ENCODE measurements at places on chromosomes 2 and 18.

DNA sequence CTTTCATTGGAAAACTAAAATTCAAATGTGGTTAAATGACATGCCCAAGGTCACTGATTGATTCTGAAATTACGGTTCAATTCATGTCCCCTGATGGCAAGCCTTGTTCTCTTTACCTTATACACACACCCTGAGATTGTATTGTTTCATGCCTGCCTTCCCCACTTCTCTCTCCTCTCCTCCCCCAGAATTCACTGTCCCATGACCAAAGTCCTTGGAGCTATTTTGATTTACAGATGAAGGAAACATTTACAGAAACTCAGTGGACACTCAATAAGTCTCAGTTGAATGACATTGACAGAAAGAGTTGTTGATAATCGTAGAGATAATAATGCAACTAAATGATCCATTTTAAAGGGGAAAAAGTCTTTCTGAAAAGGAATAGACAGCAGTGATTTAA is 33.1 kb upstream of the SIX2 start:
- DNase-seq: no peak

GRCh38 chr18:37309059-37309458 is 256.5 kb downstream of the CELF4 start:
- DNase-seq: no peak

- no peak for DNase-seq
Observed at GRCh38 chr2:81483254-81483653, 1178.7 kb upstream of the LRRTM1 start.

DNA sequence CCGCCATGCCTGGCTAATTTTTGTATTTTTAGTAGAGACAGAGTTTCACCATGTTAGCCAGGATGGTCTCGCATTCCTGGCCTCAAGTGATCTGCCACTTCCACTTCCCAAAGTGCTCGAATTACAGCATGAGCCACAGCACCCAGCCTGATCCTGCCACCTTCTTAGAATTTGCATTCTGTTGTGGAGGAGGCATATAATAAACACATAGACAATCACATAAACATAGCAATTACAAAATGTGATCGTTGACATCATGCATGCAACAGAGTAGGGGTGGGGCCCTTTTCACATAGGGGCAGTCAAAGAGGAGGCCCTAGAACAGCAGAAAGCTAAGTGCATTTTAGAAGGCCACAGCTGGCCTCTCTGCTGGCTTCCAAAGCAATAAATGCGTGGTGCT is 39.9 kb upstream of the TSPYL6 start:
- no peak for DNase-seq

GRCh38 chr2:197674060-197674459 is 1.3 kb downstream of the RFTN2 start:
- no peak for DNase-seq

- DNase-seq: no peak
Observed at GRCh38 chr2:199602271-199602895, 144.6 kb upstream of the SATB2 start.

DNA sequence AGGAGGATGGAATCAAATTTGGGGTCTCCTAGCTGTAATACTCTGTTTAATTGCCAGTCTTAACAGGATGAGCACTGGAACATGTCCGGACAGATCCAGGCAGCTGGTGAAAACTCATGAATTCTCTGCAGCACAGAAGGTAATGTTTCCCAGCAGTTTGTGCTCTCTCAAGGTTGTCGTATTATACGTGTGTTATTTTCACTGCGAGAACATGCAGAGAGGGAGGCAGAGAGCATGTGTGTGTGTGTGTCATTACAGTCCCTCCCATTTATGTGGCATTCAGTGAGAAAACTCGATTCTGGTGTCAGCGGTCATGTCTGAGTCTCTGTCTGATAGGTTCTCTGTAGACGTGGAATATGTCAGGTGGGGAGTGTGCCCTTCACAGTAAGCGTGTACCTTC is 150.2 kb upstream of the POU3F3 start:
- DNase-seq: no peak

- no peak for DNase-seq
Observed at GRCh38 chr2:8638327-8638726, 43.5 kb upstream of the ID2 start.

DNA sequence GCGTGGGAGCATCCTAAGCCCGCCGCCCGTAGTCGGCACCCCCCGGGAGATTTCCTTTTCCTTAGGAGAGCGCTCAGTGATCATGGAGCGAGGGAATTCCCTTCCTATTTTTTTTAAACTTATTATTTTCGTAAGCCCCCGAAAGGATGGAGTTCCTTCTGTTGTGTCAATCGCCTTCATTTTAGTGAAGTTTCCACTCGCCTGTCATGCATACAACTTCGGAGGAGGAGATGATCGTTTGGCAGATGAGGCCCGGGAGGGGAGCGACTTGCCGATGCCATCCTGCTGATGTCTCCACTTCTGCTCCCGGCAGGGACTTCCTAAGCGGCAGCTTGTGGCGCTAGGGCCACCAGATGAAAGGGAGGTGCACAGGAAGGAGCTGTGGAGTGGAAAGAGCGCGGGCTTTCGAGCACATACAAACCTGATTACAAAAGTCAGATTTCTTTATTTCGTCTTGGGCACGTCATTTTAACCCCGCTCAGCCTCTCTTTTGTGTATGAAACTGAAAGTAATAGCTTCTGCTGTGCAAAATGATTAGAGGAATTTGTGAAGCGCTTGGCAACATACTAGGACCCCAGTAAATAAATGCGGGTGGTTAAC is at the start of gene ADGRF3:
TSS of gene ADGRF3 (minus strand) at position 336 of the 600 bp plus-strand sequence. CDS start 555 bp downstream, outside the sequence.
- no peak for DNase-seq

- no peak for DNase-seq
Observed at GRCh38 chr2:192218377-192218776, 23.6 kb upstream of the TMEFF2 start.

DNA sequence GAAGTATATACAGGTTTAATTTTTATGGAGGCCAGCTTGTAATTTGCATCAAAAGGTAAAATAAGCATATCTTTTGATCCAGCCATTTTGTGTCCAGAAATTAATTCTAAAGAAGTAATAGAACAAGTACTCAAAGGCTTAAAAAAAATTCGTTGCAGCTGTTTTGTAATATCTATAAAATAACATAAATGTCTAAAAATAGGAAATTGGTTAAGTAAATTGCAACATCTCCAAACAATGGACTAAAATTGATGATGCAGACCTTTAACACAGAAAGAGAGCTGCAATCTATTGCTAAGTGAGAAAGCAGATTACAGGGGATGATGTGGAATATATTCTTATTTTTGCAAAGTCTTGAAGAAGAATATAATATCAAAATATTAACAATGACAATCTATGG is 19.4 kb downstream of the AAK1 start:
- no peak for DNase-seq

Measured in HFF-Myc (cell line).